ENCODE measurements at places on chromosomes 3 and 15.

DNA sequence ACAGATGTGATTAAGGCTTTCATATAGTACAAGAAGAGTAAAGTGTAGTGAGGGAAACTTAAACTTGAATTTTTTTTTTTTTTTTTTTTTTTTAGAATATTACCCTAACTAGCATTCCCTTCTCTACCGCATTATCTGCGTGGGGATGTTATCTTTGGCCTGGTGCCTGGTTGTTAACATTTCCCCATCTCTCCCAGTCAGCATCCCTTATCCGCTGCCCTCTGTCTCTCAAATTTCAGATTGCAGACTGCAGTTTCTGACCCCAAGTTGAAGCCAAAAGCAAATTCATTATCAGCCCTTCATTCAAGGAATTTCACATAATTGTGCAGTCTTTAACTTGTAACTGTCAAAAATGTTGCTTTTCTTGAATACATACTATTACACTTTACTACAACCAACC lies 353.0 kb downstream of the PLOD2 start:
- no peak for DNase-seq

DNA sequence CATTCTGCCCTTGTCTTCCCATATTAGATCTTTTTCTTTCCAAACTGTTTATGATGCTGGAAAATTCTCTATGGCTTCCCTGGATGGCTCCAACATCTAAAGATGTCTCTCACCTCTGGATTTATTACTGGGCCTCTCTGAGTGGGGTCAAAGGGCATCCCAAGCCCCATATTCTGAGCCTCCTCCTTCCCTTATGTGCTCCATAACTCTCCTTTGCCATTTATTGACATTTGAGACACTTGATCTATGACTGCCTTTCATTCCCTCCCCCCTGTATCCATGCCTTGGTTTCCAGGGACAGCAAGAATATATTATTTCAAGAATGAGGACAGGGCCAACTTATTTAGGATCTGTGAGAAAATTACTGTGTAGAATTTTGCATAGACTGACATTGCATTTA lies 369.3 kb upstream of the ONECUT1 start:
- no peak for DNase-seq

GRCh38 chr3:160809453-160809852 lies 53.4 kb downstream of the PPM1L start:
- DNase-seq: no peak

- DNase-seq: no peak
Measured at GRCh38 chr3:115161168-115161834, 14.2 kb upstream of the ZBTB20 start.

GRCh38 chr3:62480056-62480455 lies 106.7 kb upstream of the FEZF2 start:
- DNase-seq: no peak

DNA sequence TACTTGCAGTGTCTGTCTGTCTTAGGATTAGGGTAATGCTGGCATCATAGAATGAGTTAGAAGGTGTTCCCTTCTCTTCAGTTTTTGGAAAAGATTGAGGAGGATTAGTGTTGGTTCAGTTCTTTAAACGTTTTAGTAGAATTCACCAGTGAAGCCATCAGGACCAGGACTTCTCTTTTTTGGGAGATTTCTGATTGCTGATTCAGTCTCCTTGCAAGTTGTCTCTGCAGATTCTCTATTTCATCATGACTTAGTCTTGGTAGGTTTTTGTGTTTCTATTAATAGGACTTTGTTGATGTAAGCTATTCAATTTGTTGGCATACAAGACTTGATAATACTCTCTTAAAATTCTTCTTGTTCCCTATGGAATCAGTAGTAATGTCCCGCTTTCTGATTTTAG lies 48.9 kb downstream of the STT3B start:
- DNase-seq: no peak

DNA sequence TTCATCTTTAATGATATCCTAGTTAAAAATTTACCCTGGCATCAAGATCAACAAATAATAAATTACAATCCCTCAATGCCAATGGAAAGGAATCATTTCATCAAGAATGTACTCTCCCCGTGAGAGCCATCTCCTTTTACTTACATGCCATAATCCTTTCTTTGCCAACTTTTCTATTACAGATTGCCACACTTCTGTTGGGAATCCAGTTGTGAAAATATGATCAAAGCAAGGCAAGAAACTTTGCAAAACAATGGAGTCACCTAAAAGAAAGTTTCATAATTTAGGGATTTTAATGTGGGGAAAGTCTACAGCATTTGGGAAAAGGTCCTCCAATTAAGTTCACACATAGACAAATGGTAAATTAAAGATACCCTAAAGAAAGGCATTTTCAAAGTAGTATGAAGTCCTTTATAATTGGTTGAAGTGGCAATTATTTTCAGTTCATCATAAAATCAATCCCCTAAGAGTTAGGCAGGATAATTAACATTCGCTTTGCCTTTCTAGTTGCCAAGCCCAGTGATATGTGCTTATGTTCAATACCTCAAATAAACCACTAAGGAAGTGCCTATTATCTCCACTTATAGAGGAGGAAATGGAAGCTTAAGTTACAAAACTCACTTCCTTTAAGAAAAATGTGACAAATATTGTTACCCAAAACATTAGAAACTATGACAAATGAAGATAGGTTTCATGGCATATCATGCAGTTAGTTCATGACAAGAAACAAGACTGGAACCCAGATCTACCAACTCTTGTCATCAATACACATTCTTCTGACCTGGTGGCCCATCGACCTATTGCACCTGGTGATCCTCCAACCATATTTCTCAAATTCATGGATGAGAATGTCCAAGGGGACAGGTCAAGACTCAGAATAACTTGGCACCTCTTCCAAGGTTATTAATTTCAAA lies 49.1 kb downstream of the TRANK1 start:
- no peak for DNase-seq

DNA sequence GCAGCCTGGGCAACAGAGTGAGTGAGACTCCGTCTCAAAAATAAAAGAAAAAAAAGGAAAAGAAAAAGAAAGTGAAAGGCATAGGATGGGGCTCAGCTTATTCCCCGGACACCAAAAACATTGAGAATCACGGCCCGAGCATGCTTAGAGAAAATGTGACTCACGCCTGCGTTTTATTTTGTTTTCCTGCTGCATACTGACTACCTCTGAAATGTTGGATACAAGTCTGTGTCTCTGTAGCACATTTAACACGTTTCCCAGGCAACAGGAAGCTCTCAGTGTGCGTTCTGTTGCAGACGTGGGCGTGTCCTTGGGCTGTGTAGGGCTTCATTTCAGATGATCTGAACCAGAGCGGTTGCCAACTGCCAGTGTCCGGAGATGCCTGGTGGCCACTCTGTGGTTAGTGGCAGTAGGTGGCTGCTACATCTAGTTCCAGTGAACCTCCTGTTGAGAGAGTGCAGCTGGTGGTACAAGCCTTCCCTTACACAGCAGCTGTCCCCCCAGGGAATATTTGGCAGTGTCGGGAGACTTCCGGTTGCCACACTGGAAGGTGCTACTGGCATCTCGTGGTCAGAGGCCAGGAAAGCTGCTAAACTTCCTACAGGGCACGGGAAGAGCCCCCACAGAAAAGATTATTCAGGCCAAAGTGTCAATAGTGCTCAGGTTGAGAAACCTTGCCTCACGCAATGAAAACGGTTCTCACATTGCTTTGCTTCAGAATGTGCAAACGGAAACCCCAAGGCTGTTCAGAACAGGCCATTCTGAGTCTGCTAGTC lies 3.0 kb downstream of the SLC51A start:
- DNase-seq: peak; percentile 85

DNA sequence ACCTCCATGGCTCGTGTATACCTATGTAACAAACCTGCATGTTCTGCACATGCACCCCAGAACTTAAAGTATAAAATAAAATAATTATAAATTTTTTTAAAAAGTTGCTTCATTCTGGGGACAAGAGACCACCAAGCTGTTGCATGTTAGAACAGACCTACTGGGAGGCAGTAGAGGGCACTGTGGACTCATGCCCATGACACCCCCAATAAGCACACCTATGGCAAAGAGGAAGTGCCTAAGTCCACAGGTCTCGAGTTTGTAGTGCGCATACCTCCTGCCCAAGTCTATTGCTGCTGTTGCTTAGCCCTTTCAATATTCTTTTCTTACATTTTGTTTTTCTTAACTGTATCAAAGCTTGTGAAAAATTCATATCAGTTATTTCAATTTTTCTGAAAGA lies 267.9 kb upstream of the THBS1 start:
- DNase-seq: no peak

GRCh38 chr15:60697750-60698149 lies 218.8 kb upstream of the ICE2 start:
- DNase-seq: no peak

DNA sequence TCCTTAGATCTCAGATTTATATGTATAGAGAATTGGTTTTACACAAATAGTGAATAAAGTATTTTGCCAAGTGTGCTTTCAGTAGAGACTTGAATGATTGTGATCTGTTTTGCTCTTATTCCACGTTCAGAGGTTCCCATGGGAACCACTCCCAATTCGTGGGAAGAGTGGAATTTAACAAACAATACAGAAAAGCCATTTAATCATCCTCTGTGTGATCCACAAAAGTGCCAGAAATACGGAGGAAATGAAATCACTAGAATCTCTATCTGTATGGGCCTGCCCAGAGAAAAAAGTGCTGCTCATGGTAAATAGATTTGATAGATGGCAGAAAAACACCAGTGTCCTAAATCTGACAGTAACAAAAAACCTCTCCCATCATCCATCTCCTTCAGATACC lies 56.0 kb downstream of the CNTN4 start:
- DNase-seq: no peak

GRCh38 chr3:89058371-89058770 lies 49.0 kb upstream of the EPHA3 start:
- no peak for DNase-seq

DNA sequence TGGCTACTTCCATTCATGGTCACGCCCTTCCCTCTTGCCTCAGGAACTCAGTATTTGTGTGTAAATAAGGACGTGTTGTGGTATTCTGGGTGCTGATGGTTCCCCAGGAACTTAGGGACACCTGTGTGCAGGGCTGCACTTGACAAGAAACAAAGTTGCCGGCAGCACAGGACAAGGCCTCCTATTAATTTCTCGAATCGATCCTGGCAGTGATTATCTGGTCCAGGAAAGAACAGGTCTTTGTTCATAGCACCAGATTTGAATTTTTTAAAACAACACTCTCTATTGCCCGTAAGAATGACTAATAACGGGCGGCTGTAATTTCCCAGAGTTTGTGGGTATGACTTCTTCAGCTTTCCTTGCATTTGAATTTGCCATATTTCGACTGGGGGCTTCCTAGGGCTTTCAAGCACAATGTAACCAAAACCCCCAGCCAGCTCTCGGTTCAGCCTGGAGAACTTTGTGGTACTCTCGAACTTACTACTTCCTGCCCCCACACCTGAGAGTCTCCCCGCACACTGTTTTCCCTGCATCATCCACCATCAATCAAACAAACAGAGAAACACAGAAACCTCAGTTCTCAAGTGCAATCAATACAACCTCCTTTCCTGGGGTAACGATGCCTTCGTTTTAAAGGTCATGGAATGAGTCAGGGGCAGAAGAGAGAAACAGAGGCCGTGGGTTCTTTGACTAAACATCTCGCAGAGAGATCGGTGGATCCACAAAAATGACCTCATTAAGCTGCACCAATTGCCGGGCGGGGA lies 241.7 kb upstream of the ICE2 start:
- no peak for DNase-seq

- no peak for DNase-seq
Measured at GRCh38 chr15:39666677-39667076, 85.8 kb downstream of the THBS1 start.

DNA sequence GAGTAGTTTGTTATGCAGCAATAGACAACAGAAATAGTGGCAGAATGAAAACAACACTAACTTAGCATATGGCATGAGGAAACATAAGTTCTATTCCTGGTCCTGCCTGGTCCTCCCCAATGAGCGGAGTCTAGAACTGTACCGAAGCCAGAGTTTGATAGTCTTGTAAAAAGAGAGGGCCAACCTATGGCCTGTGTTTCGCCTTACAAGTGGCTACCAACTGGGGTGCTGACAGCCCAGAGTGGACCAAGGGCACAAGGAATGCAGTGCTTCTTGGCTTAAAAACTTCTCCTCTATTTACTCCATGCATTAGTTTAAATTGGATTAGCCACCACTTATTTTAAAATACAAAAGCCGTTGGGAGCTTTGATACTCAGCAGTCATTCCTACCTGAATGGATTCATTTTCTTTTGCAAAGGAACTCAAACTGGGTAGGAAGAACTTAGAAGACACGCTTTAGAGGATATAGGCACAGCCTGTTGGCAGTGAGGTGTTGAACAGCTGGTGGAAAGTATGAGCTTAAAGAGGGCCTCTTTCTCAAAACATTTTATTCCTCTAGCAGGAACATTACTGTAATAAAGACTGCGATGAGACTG lies 302.9 kb downstream of the PLCL2 start:
- no peak for DNase-seq

- DNase-seq: no peak
Measured at GRCh38 chr15:78241017-78241416, 6.7 kb upstream of the ACSBG1 start.

DNA sequence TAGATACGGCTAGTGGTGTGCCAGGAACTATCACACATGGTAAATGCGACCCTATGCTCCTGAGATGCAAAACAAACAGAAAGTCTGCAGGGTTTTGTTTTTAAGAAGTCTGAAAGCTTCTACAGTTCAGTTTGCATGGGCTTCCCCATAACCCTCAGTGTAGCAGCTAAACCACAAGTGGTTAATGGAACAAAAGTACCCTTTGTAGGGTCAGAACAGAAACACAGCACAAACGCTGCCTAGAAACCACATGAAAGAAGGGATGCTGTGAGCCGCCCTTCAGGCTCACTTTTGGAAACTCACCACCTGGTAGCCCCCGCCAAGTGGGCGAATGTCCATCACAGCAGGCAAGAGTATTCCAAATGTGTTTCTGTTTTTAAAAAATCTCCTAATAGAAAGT lies 46.2 kb downstream of the CTDSPL start:
- peak; percentile 37 for DNase-seq

- DNase-seq: no peak
Measured at GRCh38 chr3:20648294-20648693, 462.3 kb upstream of the SGO1 start.

DNA sequence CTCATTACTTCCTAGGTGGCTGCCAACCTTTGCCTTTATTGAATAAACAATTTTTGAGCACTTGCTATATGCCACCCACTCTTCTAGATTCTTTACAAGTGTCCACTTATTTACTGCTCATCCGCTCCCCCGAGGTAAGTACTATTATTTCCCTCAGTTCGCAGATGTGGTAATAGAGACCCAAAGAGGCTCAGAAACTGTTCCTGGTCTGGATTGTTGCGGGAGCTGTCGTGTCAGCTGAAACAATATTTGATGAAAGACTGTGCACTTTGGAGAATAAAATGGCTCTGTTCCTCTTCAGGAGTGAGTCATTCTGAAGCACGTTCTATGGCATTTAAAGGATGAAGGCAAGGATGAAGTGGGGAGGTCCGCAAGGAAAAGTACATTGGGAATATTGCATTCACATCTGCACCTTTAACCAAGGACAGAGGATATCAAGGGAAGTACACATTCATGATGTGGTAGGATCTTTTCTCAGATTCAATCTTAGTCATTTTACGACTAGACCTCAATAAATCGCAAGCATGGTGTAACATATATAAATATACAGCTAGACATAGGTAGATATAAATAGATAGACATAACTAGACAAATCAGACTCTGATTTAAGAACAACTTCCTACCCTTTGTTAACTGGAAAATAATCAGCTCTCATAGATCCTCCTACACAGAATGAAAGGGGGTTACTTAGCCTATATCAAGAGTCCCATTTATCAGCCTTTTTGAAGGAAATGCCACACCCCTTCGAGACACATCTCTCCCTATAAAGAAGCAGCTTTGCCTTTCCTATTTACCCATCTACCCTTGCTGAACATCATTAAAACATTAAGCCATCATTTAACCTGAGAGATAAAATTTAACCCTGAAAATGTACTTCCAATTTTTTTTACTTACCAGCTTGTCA lies 70.3 kb downstream of the RORA start:
- DNase-seq: no peak
